ENCODE measurements at places on chromosomes 3 and 15.

DNA sequence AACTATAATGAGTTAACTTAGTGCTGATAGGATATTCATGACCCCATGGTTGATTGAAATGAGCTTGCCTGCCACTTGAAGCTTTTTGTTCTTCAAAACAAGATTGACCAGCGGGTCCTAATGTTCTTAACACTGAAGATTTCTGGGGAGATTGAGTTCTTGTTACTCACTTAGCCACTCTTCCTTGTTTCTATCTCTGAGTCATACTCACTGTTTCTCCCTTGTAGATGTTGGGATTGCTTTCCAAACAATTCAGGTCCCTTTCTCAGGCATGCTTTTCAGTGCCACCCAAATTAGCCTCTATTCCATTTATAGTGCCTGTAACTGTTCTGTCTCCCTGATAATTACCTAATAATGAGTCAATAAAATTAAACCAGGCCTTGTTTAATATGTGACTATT lies 517.0 kb downstream of the SQOR start:
- no peak for DNase-seq

GRCh38 chr3:185702262-185703225 lies 116.4 kb downstream of the SENP2 start:
- DNase-seq = no peak

GRCh38 chr3:79843180-79843579 lies 75.4 kb upstream of the ROBO1 start:
- DNase-seq = no peak

DNA sequence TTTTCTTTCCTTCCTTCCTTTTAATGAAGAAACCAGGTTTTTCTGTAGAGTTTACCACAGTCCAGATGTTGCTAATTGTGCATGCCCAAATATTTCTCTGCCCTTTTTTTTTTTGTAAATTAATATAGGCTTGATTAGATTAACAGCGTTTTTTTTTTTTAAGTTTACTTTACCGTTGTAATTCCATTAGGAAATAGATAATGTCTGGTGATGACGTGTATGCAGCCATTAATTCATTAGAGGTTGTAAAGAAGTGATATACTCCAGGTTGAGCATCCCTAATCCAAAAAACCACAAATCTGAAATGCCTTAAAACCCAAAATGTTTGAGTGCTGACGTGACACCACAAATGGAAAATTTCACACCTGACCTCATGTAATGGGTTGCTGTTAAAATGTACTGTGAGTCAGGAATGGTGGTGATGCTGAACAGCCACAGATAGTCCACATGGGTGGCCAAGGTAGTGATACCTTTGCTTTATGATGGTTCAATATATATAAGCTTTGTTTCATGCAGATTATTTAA lies 43.2 kb downstream of the KNL1 start:
- no peak for DNase-seq

DNA sequence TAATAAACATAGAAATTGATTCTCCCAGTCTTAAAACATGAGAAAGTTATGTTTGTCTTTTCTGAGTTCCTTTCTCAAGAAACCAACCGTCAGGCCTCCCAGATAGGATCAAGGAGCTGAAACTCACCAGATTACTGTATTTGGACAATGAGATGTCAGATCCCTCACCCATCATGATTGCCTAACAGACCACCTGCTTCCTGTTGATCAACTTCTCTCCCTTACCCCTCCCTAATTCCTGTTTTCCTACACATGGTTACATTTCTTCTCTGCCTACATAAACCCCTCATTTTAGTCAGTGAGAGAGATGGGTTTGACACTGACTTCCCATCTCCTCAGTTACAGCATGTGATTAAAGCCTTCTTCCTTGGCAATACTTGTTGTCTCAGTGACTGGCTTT lies 917.5 kb downstream of the FHIT start:
- DNase-seq = no peak

DNA sequence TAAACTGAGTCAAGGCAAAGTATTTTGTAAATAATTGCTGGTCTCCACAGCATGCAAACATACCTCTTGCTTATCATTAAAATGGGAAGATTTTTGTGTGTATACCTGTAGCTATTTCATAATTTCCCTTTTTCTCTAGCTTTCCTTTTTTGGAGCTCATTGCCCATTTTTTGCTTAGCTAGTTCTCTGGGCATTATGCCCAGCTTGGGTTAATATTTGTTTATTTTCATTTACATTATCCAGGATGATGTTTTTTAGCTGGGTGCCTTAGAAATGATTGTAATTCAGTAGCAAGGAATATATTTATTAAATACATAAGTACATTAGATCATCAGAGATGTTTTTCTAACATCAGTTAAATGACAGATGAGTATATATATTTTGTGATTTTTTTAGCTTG lies 1271.7 kb upstream of the GBE1 start:
- no peak for DNase-seq

GRCh38 chr3:160564949-160565441 lies 376 bp downstream of the KPNA4 start:
- DNase-seq = no peak

DNA sequence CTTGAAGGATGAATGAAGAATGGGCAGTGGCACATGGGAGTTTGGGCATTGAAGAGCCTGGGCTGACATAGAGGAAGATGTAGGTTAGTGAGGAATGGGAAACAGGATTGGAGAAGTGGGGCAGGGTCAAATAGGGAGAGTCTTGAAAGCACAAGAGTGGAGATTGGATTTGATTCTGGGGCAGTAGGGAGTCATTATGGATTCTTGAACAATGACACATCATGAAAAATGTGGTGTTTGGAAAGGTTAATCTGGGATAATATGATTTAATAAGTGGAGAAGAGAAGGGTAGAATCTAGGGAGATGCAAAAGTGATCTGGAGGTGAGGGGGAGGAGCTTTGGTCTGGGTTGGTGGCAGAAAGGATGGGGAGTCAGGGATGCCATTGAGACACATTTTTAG lies 45.4 kb upstream of the ROPN1 start:
- DNase-seq = no peak

- DNase-seq = no peak
Observed at GRCh38 chr15:48089702-48090101, 31.1 kb upstream of the SLC24A5 start.

- no peak for DNase-seq
Observed at GRCh38 chr3:68306571-68306970, 625.8 kb downstream of the TAFA4 start.

DNA sequence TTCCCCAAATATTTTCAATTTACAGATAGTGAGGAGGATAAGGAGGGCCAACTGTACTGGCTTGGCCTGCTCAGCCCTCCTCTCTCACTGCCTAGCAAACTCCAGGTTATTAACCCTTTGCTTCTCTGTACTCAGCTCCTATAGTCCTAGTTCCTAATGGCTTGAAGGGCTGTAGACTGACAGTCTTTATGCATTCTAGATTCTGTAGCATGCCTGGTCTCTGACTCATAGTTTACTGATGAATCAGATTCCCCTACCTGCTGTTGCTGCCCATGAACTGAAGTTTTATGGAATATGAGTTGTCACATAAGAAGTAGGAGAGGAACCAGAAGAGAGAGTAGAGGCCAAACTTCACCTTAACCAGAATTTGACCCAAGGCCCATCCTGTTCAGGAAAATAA lies 27.1 kb upstream of the MAP3K13 start:
- DNase-seq = no peak

GRCh38 chr15:91945385-91945784 lies 91.9 kb downstream of the SLCO3A1 start:
- no peak for DNase-seq

GRCh38 chr3:128447561-128448013 lies 19.1 kb downstream of the DNAJB8 start:
- no peak for DNase-seq

DNA sequence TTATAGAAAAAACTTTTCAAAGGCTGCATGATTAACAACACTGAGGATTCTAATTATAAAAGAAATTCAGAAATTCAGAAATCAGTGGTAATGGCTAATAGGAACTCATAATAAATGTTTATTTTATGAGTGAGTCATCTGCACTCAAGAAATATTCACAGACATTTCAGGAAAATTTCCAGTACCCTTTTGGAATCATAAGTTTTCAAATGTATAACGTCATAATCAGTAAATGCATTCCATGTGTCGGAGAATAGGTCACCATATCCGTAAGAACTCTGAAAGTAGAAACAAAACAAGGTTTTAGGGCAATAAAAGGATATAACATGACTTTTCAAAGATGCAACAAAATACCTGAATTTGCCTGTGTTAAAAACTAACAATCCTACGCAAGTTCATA lies 24.7 kb downstream of the EOGT start:
- DNase-seq = no peak

DNA sequence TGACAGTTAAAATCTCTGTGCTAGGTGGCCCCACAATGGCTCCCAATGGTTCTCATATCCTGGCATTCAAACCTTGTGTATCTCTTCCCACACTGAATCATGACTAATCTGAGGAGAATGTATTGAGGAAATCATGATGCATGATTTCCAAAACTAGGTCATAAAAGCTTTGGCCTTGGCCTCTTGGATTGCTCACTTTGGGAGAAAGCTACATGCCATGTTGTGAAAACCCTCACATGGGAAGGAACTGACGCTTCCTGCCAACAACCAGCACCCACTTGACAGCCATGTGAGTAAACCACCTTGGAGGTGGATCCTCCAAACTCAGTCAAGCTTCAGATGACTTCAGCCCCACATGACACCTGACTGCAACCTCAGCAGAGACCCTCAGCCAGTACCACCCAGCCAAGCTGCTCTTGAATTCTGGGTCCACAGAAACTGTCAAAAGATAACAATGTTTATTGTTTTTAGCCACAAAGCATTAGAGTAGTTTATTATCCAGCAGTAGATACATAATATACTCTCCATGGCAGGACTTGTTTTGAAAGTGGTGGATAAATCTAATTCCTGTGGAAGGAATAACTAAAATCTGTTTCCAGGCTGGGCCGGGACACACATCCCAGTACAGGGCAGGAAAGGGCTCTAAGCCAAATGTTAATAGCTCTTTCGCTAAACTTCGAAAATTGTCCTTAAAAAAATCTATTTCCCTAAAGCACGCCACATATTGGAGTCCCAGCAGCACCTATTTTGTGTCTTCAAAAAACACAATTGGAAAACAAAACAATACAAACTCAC lies 1.0 kb upstream of the ZNF620 start:
- DNase-seq = no peak

GRCh38 chr3:159252274-159252673 lies 450.4 kb downstream of the MFSD1 start:
- DNase-seq = no peak

All from NCI-H748 treated with DMSO at 0.1 percent for 48 hours (cell line).